Tibial nerve (tissue), 4 donors: ENCODE measurements at places on chromosomes 4 and X. TPM values are rescaled to one million over a fixed set of nuclear protein-coding genes. Genes with fewer than 3 reads are reported as not detected.

BMP3 gene
- total RNA-seq, result 55.3 TPM

TECRL gene
- not detected for total RNA-seq

GRCh38 chr4:62670514-62670913 is 1470.4 kb downstream of the ADGRL3 start:
- H3K4me3 ChIP-seq, result no peak overlapping the region
- no peaks in the 10 kb centered on the region for H3K27me3 ChIP-seq
- no peak overlapping the region for H3K27ac ChIP-seq
- DNase-seq, result no peak
- H3K4me1 ChIP-seq, result no peaks in the 10 kb centered on the region

DNA sequence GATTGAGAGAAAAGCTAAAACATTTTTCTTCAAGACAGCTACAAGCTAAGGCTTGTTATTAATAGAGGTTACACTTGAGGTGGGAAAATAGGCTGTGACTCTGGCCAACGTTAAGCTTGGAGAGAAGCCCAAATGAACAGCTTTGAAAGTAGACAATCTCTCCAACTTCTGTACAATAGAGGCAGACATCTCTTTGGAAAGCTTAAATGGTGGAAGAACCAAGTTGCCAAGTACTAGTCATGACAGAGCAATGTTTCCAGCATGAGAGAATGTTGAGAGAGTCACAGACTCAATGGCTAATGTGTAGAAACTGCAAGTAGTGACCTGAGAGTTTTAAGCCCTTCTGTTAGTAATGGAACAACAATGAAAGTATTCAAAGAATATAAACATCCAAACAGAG is 298.1 kb downstream of the INPP4B start:
- H3K27me3 ChIP-seq, result no peaks in the 10 kb centered on the region
- H3K4me1 ChIP-seq, result no peaks in the 10 kb centered on the region
- H3K27ac ChIP-seq, result no peak overlapping the region
- no peaks in the 10 kb centered on the region for H3K36me3 ChIP-seq

DNA sequence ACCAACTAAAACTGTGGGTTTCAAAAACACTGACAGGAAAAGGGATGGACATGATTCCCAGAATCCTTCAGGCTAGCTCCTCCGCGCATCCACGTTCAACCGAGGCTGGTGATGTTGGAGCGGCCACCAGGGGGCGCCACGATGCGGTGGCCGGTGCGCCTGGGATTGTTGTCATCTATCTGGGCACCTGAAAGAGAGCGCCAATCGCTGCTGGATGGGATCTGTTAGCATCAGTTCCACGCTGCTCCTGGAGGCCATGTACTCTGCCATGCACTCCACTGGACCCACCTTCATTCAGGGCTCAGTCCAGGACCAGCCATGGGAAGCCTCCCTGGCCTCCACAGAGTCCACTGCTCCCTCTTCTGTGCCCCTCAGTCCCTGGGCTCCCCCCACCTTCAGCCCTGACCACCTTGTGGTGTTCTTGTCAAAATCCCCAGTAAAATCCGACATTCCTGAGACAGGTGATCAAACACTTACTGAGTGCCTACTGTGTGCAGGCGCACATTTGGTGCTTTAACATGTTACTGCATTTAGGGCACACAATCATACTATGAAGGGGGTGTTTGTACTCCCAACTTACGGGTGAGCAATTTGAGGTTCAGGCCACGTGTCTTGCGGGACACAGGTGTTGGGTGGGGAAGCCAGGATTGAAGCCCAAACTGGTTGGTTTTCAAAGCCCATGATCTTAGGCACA is 71.1 kb downstream of the CRMP1 start:
- H3K36me3 ChIP-seq, result peaks cover 97% of the 10 kb centered on the region
- H3K4me3 ChIP-seq, result no peak overlapping the region
- no peak overlapping the region for H3K27ac ChIP-seq
- no peaks in the 10 kb centered on the region for H3K4me1 ChIP-seq

DNA sequence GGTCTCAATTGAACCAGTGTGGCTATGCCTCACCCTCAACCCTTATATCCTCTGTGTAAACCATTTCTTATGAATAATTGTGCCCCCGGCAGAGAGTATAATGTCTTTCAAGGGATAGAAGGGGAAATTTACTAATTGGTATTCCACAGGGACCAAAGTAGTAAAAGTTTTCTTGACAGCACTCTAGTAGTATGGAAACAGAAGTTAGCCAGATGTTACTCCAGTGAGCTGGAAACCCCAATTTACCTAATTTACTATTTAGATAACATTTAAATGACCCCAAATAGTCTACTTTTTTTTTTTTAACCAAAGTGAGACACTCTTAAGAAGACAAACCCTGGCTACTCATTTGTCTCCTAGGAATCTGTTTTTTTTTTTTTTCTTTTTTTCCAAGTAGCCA is 32.3 kb downstream of the DTHD1 start:
- no peaks in the 10 kb centered on the region for H3K36me3 ChIP-seq
- no peak overlapping the region for H3K4me3 ChIP-seq
